ENCODE measurements at places on chromosomes 2 and 18.

- no peak for DNase-seq
These were observed 6.0 kb upstream of the DTNA start for GRCh38 chr18:34704074-34704473.

DNA sequence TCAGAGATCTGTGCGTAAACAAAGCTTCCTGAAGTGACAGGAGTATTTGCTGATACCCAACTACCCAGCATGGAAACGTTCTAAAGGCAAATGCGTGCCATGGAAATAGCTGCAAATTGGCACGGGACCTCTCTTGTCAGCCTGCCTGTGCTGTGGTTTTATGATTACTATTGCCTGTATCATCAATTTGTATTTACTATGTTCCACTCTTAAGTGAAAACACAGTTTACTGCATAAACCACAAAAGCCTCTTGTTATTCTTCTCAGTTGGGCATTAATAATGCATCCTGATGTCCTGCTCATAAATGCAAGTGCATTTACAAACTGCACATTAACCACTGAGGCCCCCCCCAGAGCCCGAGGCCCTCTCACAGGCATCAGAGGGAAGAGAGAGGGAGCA is 196.6 kb upstream of the SLC35G4 start:
- no peak for DNase-seq

DNA sequence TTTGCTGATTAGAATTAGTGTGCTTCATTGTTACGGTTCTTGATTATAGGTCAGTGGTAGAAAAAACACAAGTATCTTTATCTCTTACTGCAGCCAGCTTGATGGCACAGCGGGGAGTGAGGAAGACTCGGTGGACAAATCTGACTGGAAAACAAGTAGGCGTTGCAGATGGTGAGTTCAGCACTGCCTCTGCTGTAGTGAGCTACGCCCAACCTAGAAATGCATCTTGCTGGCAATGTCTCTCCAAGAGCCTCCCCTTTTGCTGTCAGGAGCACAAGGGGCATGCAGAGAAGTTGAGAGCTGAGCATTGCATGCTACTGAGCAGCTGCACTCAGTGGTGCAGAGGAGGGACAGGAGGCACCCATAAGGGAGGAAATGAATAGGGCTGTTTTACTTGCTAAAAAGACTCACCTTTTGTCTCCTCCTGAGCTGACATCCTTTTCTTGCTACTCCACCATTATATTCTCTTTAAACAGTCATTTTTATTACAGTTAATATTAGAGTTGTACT is 977.3 kb upstream of the ACVR2A start:
- no peak for DNase-seq

- DNase-seq = no peak
These were observed 39.5 kb upstream of the TANC1 start for GRCh38 chr2:158928965-158929364.

GRCh38 chr2:8510519-8510918 is 171.3 kb upstream of the ID2 start:
- DNase-seq = no peak

GRCh38 chr18:47997338-47997780 is 66.9 kb upstream of the SMAD2 start:
- DNase-seq = no peak

GRCh38 chr18:78820161-78820834 is 159.3 kb upstream of the SALL3 start:
- no peak for DNase-seq

DNA sequence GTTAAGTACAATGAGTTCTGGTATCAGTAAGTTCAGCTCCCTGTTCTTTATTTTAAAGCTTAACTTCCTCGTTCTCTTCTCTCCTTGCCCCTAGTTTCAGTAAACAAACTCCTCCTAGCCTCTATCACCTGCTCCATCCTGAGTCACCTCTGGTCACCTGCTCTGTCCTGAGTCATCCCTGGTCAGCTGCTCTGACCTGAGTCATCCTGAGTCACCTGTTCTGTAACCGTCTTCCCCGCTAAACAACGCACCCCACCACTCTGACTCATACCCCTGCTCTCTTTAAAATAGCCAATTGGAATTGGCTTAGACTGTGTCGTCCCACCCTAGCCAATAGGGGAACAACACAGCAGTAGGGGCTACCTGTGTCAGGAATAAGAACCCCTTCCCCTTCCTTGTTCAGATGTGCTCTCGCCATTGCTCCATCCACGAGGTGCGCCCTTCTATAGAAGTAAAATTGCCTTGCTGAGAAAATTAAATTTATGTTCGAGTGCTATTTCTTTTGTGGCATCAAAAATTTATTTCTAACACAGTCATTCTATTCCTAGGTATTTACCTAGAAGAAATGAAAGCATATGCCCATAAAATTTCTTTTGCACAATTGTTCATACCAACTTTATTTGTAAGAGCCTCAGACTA is 24.9 kb upstream of the RMND5A start:
- no peak for DNase-seq

- DNase-seq = no peak
These were observed 55.9 kb upstream of the FSHR start for GRCh38 chr2:49210191-49210590.

DNA sequence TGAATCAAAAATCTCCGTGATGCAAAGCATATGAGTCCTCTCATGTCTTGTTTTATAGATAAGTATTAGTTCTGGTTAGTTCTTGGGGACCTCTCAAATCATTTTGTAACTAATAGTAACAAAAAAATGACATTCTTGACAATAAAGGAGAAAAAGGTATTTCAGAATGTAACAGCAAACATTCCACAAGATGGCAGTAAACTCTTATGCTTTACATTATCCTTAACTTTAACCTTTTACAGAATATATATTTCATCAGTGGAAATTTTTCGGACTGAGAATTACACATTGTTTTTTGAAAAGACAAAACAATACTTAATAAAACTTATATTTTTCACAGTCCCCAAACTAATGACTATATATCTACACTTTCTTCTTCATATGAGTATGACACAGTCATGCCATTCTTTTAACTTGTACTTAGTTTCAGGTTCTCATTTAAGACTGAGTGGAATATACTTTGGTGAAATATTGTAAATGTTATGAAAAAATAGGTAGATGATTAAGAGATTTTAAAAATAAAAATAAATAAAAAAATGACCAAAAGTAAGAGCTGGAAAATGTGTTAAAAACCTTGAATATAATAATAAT is 142.9 kb upstream of the NXPH2 start:
- DNase-seq = no peak

DNA sequence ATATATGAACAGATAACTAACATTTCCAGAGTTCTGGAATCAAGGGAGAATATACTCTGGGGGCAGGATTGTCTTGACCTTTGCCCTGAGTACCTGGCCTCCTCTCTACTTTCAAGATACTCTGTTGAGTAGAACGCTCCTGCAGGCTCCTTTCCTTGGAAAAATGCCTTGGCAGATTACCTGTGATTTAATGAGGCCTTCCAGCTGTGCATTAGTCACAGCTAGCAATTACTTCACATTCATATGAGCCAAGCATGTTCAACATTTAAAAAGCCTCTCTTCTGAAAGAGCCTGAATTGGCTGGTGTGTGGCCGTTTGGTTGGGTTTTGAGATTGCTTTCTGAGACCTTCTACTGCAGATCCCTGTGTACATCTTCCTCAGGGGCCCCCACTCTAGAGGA is 142.2 kb downstream of the PLCL1 start:
- no peak for DNase-seq

Data from NCI-H748 treated with DMSO at 0.1 percent for 48 hours (cell line).